ENCODE measurements at places on chromosomes 13 and 19.
A peak's percentile ranks its signal among the peaks of the same experiment; 100 is the strongest.

GRCh38 chr19:29504454-29504853 lies 21.3 kb upstream of the VSTM2B start:
- no peak for DNase-seq

GRCh38 chr19:8721334-8721733 lies at the start of gene OR2Z1:
TSS of gene OR2Z1 (plus strand) at chr19:8721634. CDS start at chr19:8731029, 9,395 bp downstream.
- no peak for DNase-seq

- DNase-seq = no peak
Observed at GRCh38 chr13:52793515-52794061, 54.0 kb upstream of the CNMD start.

GRCh38 chr13:30692113-30692512 lies 43.2 kb upstream of the ALOX5AP start:
- DNase-seq = no peak

- DNase-seq = peak; percentile 91
Observed at GRCh38 chr19:6736169-6736916, 1.0 kb downstream of the GPR108 start.

- no peak for DNase-seq
Observed at GRCh38 chr19:45771311-45771933, 2.4 kb upstream of the SIX5 start.

- no peak for DNase-seq
Observed at GRCh38 chr13:24074678-24075077, 85.8 kb upstream of the SPATA13 start.

- peak; percentile 62 for DNase-seq
Observed at GRCh38 chr19:16586991-16587832, 15.0 kb upstream of the SLC35E1 start.

GRCh38 chr19:29370276-29370675 lies 155.5 kb upstream of the VSTM2B start:
- DNase-seq = no peak

- peak; percentile 47 for DNase-seq
Observed at GRCh38 chr13:40813667-40814454, 24.4 kb downstream of the SLC25A15 start.

GRCh38 chr13:109160887-109161669 lies 531.7 kb downstream of the MYO16 start:
- DNase-seq = no peak

DNA sequence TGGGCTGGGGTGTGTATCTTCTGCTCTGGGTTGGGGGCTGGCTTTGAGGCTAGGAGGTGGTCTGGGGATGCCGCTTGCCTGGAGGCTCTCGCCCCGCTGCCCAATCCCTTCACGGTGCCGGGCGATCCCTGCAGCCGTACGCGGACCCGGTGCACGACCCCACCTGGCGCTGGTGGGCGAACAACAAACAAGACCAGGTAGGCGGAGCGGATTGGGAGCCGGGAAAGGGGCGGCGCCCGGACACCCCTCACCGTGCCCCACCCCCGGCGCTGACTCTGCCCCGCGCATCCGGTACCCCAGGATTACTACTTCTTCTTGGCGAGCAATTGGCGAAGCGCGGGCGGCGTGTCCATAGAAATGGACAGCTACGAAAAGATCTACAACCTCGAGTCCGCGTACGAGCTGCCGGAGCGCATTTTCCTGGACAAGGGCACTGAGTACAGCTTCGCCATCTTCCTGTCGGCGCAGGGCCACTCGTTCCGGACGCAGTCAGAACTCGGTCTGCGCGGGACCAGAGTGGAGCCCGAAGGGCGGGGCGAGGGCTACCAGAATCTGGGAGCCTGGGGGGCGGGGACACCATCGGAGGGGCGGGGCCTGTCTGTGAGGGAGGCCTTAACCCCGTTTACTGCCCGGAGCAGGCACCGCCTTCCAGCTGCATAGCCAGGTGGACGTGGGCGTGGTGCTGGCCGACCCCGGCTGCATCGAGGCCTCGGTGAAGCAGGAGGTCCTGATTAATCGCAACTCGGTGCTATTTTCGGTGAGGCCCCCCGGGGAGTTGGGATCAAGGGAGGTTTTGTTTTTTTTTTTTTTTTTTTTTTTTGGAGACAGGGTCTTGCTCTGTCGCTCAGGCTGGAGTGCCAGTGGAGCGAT lies 12.1 kb upstream of the PSMD8 start:
- DNase-seq = peak; percentile 71

- no peak for DNase-seq
Observed at GRCh38 chr19:30425885-30426838, 54.0 kb downstream of the ZNF536 start.

DNA sequence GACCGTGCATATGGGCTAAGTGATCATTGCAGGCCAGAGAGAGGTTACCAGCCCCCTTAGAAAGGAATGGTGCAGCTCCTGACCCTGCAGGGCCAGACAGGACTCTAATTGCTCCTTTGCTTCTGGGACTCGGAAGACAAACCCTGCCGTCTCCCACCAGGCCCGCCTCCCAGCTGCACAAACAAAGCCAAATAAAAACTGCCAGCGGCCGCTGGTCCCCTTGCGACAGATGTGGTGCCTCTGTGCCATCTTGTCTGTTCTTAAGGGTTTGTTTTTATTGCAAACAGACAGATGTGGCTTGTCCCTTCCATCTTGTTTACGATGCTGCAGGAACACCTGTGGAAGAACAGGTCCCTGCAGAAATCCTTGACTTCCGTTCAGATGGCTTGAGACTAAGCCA lies 434.4 kb upstream of the TSHZ3 start:
- DNase-seq = no peak

GRCh38 chr19:18049385-18049784 lies 37.3 kb downstream of the IL12RB1 start:
- no peak for DNase-seq

DNA sequence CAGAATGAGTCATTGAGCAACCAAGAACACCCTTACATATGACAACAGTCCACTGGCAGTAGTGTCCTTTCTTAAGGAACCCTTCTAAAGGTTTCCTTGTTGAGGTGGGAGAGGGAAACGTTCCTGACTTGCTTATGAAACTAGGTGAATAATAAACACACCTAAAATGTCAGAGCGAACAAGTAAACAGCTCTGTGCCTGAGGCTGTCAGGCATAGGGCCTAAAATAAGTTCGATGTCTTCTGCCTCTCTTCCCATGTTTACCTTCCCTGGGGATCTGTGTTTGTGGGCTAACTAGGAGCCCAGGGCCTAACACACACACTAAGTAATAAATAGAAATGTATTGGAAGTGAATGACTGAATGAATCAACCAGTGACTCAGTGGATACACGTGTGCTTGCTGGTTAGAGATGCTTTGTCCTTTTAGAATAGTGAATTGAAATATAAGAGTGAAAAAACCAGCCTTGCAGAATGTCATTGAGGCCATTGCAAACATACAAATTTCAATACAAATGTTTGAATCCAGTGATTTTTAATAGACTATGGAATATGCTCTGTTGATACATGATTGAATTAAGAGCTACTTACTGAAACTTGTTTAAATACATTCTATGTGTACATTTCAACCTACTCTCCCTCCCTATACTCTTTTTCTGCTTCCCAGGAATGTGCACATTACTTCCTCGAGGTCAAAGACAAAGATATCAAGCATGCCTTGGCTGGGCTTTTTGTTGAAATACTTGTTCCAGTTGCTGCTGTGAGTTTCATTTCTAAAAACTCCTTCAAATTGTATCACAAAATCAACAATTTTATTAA lies 102.9 kb downstream of the FRY start:
- no peak for DNase-seq

DNA sequence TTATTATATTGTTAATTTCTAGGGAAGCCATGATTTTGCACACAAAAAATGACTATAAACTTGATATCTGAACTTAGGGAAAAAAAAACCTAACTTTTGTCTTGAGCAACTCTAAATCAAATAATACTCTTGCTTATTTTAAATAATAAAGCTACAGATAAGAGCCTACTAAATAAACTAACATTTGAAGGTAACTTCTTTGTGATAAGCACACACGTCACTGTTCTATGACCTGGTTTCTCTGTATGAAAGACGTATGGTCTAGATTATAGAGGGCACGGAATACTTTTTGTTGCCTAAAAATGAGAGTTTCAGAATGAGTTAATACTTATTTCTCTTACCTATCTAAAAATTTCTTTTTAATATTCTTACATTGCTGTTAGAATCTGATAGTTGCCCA lies 603.2 kb downstream of the DCT start:
- DNase-seq = no peak

DNA sequence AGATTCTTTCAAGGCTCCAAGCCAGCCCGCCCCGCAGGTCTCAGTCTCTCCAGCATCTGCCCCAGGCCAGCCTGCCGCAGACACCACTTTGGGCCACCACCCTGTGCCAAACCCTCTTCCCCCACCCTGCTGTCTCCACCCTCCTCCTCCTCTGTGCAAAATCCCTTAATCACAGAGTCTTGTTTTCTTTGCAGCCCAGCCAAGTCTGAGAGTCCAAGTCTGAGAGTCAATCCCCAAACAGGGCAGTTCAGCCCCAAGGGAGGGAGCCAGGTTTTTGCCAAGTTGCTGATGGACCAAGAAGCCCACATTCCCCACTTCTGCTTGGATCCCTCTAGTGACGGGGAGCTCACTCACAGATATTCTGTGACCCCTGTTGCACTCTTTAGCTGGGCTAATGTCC lies 3.1 kb downstream of the ADAMTS10 start:
- no peak for DNase-seq

GRCh38 chr13:39566216-39566869 lies 36.6 kb downstream of the LHFPL6 start:
- DNase-seq = no peak

DNA sequence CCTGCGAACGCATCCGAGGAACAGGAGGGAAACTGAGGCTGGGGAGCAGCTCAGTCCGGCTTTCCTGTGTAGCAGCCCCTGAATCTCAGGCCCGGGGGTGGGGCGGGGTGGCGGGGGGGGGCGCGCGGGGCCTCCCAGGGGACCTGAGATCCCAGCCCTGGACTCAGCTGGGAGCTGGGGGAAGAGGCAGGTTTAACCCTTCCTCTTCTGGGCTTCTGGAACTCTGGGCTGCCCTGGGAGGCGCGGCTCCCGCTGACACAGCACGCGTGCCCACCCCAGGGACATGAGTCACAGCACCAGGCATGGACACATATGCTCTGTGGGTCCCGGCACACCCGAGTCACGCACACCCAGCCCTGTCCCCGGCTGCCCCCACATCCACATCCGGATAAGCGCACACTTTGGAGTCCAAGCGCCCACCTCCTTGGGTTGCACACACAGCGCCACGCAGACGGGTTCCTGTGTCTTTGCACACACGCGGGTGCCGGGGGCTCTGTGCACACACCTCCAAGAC lies 3.5 kb upstream of the CIRBP start:
- no peak for DNase-seq

GRCh38 chr13:80881942-80882445 lies 541.1 kb upstream of the SPRY2 start:
- no peak for DNase-seq

- DNase-seq = peak; percentile 89
Observed at GRCh38 chr19:35545001-35545854, at the start of gene TMEM147. TSS of gene TMEM147 (plus strand) at chr19:35545626. CDS start at chr19:35545740, 114 bp downstream.

DNA sequence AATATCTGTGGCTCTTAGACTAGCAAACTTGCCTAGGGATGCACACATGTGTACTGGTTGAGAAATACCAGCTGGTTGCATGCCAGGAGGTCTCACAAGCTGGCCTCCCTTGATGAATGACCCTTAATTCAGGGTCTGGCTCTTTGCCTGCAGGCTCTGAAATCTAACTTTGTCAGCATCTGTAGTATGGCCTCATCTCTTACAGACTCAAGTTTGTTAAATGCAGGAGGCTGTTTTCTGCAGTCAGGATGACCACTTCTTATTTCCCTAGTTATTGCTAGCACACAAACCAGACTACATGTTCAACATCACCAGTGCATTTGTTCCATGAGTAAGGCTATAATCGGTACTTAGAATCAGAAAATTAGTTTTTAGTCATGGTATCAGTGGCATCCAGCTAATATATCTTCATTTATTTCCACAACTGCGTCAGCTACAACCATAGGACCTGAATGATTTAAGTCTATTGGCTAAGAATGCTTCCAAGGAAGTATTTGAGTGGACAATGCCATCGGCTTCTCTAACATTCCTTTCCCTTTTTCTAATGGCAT lies 23.3 kb upstream of the POSTN start:
- no peak for DNase-seq

GRCh38 chr19:9847087-9847671 lies 12.1 kb downstream of the PIN1 start:
- DNase-seq = no peak

- DNase-seq = no peak
Observed at GRCh38 chr13:74092711-74093110, 41.5 kb downstream of the KLF12 start.

DNA sequence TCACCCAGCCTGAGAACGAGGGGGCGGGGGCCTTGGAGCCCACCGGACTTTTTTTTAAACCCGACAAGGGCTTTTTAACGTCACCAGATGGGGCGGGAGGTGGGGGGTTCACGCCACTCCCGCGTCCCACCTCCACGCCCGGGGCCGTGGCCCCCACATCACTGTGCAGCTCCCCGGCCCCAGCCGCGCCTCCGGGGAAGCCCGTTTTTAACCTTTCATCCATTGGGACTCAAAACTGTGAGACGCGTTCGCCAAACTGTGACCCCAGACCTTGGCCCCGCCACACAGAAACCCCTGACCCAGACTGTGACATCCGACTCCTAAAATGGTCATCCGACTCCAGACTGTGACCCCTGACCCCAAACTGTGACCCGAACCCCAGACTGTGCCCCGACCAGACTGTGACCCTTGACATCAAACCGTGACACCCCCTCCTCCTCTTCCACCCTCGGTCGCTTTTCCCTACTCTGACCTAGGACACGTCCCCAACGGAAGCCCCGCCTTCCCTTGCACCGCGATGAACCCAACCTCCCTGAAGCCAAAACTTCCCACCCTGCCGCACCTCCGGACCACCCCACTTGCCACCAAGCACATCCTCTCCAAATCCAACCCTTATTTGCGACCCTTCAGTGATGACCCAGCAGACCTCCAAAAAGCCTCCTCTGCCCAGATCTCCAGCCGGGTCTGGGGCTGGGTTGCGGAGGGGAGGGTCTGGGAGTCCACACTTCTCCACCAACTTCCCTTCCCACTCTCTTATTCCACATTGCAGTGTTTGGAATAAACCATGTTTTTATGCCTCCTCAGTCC lies 1.5 kb upstream of the GRWD1 start:
- DNase-seq = no peak

DNA sequence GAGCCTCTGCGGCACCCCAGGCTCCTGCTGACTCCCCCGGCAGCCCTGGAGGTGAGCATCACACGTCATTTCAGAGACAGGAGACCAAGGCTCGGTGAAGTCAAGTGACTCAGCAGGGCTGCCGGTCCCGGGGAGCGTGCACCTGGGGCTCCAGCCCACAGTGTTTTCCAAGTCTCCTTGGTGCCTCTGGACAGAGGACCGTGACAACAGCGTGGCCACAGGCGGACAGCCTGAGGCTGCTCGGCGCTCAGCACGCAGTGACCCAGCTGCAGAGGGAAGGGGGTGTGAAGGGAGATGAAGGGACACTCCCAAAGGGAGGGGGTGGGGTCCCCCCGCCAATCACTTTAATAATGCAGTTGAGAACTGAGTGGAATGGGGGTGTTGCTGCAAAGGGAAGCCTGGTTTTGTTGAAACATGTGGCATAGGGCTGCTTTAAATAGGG lies 17.5 kb upstream of the ASPDH start:
- no peak for DNase-seq

GRCh38 chr13:110351636-110352420 lies 44.7 kb downstream of the COL4A2 start:
- DNase-seq = no peak
